Stomach (tissue), 19 donors: ENCODE measurements at places on chromosomes 11 and 22. TPM values are rescaled to one million over a fixed set of nuclear protein-coding genes. Genes with fewer than 3 reads are reported as not detected.
A peak's percentile ranks its signal among the peaks of the same experiment; 100 is the strongest.

- no peak for DNase-seq
- H3K4me3 ChIP-seq: no peak overlapping the region
- peaks cover 7% of the 10 kb centered on the region for H3K4me1 ChIP-seq
These were observed 111.0 kb upstream of the APOA1 start for GRCh38 chr11:116948391-116948790.

GRCh38 chr22:41052661-41053490, 39.5 kb upstream of the EP300 start:
- H3K36me3 ChIP-seq: no peaks in the 10 kb centered on the region
- H3K4me3 ChIP-seq: no peak overlapping the region
- peak; percentile 30 for DNase-seq
- no peaks in the 10 kb centered on the region for H3K27me3 ChIP-seq

- DNase-seq: peak; percentile 89
- H3K4me1 ChIP-seq: peaks cover 38% of the 10 kb centered on the region
- no peaks in the 10 kb centered on the region for H3K27me3 ChIP-seq
- no peaks in the 10 kb centered on the region for H3K36me3 ChIP-seq
- H3K27ac ChIP-seq: peak within 1 kb of the TSS; percentile 86
- H3K4me3 ChIP-seq: peak within 1 kb of the TSS; percentile 37
These were observed at the start of gene C1QTNF6 for GRCh38 chr22:37187891-37188761. TSS of gene C1QTNF6 (minus strand) at chr22:37188247. CDS start at chr22:37188213, 34 bp downstream.

- no peak for DNase-seq
- no peaks in the 10 kb centered on the region for H3K4me1 ChIP-seq
- H3K4me3 ChIP-seq: no peak overlapping the region
These were observed 57.9 kb upstream of the ANGPTL5 start for GRCh38 chr11:101974255-101974654.

DNA sequence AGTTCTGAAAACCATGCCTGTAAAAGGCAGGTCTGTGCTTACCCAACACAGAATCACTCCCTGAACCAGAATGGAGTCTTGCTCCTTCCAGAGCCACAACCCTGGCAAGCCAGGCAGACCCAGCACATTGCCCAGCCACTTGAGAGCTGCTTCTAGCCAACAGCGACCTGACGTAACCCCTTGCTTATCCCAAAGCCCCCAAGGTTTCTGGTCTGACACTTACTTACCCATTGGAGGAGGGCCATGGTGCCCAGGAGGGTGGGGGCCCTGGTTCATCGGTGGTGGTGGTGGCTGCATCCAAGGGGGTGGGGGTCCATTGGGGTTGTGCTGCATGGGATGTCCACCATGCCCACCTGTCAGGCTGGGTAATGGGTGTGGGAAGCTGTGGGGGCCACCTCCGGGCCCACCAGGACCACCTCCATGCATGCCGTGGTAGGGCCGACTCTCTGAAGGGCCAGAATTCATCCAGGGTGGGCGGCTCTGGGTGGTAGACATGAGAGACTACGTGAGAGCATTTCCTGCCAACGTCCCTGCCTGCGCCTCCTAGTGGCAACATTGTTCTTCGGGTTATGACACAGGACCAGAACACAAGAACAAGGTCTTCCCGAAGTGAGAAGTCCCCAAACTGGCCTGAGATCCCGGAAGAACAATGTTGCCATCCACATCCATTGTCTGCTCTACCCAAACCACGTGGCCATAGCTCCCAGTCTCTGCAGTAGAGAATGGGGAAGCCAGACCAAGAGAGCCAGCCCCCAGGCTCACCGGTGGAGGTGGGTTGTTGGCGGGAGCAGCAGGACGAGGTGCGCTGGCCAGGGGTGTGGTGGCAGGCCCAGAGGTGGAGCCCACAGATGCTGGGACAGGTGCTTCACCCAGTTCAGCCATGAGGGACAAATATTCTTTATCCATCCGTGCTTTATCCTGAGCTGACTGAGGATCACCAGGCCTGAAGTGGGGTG, 7.8 kb upstream of the PYGM start:
- H3K27ac ChIP-seq: peak overlapping the region; percentile 69
- H3K36me3 ChIP-seq: peaks cover 100% of the 10 kb centered on the region
- peaks cover 80% of the 10 kb centered on the region for H3K4me1 ChIP-seq
- H3K4me3 ChIP-seq: no peak overlapping the region

GRCh38 chr11:123069908-123070821, 8.2 kb upstream of the HSPA8 start:
- H3K27me3 ChIP-seq: no peaks in the 10 kb centered on the region
- H3K36me3 ChIP-seq: peaks cover 11% of the 10 kb centered on the region
- DNase-seq: no peak
- peak overlapping the region; percentile 78 for H3K27ac ChIP-seq
- no peaks in the 10 kb centered on the region for H3K4me1 ChIP-seq
- H3K4me3 ChIP-seq: peak overlapping the region; percentile 17

- no peak overlapping the region for H3K4me3 ChIP-seq
- no peaks in the 10 kb centered on the region for H3K27me3 ChIP-seq
- no peaks in the 10 kb centered on the region for H3K4me1 ChIP-seq
- no peak for DNase-seq
- H3K36me3 ChIP-seq: no peaks in the 10 kb centered on the region
These were observed 9.9 kb upstream of the SLC37A2 start for GRCh38 chr11:125053167-125053566.

Gene ARCN1
- polyA plus RNA-seq: 50.7 TPM

Gene OTOG
- polyA plus RNA-seq: not detected
